Cerebellar cortex (tissue), 1 donor: ENCODE measurements at places on chromosomes 6 and 20.
A peak's percentile ranks its signal among the peaks of the same experiment; 100 is the strongest.

- no peak for DNase-seq
Observed at GRCh38 chr20:24775966-24776365, 173.1 kb upstream of the CST7 start.

DNA sequence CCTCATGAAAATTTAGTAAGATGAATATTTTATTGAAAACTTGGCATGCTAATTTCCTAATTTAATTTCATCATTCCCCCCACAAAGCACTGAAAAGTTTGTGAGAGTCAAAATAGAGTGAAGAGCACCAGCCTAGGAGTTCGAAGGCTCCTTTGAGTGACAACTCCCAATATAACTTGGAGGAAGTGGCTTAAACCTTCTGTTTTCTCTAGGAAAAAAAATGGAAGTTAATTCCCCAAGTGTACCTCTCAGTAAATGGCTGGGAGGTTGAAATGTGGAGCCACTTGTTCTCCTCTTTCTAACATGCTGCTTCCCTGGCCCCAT lies 107.3 kb downstream of the MAP3K7 start:
- no peak for DNase-seq

DNA sequence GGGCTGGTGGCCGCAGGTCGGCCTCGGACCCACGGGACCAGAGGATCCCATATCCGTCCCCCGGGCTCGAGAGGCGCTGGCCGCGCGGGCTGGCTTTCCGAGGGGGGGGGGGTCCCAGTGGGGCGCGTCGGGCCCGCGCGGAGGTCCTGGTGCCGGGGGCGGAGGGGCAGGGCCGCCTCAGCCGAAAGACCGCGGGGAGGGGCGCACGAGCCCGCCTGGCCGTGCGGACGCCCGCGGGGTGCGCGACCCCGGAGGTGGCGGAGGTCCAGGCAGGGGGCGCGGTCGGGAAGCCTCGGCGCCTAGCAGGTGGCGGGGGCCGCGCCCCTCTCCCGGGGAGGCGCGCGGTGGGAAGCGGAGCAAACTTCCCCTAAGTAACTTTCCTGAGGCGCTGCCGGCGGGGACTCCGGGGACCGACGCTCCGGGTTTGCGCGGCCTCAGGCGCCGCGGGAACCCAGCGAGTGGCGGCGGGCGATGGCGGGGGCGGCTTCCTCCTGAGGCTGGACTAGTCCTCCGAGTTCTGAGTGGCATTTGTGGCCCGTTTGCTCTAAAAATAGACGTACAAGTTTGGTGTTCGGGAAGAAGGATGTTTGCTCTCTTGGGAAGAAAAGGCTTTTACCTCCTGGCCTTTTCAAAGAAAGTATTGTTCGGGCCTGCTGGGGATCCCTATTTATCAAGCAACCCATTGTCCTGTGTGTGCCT lies 26.5 kb upstream of the BTBD3 start:
- no peak for DNase-seq

DNA sequence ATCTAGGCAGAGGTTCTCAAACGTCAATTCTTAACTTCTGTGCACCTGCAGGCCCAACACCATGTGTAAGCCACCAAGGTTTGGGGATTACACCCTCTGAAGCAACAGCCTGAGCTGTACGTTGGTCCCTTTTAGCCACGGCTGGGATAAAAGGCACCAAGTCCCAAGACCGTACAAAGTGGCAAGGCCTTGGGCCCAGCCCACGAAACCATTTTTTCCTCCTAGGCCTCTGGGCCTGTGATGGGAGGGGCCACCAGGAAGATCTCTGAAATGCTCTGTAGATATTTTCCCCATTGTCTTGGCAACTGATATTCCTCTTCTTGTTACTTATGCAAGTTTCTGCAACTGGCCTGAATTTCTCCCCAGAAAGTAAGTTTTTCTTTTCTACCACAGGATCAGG lies 4.5 kb upstream of the FAM184A start:
- DNase-seq = no peak

DNA sequence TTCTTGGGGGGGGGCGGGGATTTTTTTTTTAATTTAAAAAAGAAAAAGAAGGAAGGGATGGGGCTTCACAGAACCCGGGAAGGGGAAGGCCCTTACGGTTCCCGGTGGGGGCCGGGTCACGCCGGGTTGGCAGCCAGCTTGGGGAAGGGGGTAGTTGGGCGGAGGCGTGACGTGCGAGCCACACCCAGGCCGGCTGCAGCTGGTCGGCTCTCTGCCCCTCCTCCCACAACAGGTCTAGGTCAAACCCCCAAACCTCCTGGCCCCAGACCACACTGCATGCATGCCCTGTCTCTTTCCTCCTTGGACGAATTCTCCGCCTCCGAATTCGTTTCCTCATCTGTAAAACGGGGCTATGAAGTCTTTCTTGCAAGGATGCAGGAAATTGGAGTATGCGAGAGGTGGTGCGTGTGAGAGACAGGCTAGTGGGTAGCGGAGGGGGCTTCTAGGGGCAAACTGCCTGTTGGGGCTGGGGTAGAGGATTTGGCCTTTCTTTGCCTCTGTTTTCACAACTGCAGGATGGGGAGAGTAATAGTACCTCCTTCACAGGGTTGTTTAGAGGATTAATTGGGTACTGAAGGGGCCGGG lies 828 bp downstream of the HCK start:
- no peak for DNase-seq

- DNase-seq = no peak
Observed at GRCh38 chr6:72792692-72793091, 170.8 kb downstream of the KCNQ5 start.

GRCh38 chr20:38841570-38841969 lies 36.1 kb downstream of the PPP1R16B start:
- no peak for DNase-seq

DNA sequence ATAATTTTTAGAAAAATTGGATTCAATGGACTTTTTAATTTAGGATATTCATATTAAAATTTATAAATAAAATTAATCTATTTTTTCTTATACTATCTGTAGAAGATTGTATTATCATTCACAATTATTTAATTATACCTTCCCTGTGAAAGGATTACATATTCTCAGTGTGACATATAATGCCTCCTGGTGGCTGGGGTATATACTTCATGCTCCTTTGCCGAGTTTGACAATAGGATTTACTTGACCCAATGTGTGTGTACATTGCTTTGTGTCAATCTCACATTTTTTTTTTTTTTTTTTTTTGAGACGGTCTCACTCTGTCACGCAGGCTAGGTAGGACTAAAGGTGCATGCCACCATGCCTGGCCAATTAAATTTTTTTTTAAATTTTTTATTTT lies 230.0 kb upstream of the CHD6 start:
- DNase-seq = no peak

- no peak for DNase-seq
Observed at GRCh38 chr6:72825315-72825911, 203.5 kb downstream of the KCNQ5 start.

- no peak for DNase-seq
Observed at GRCh38 chr6:43825187-43826115, 55.4 kb downstream of the VEGFA start.

- DNase-seq = no peak
Observed at GRCh38 chr6:72175916-72176315, 289.6 kb downstream of the RIMS1 start.

- no peak for DNase-seq
Observed at GRCh38 chr6:62090442-62091229, 195.4 kb downstream of the KHDRBS2 start.

GRCh38 chr20:52800734-52801627 lies 171.2 kb upstream of the TSHZ2 start:
- DNase-seq = peak; percentile 38

GRCh38 chr20:54154439-54154838 lies 19.3 kb downstream of the CYP24A1 start:
- DNase-seq = no peak

GRCh38 chr20:63957004-63957689 lies 931 bp upstream of the UCKL1 start:
- peak; percentile 74 for DNase-seq

GRCh38 chr20:40945754-40946450 lies 82.7 kb upstream of the TOP1 start:
- peak; percentile 38 for DNase-seq

- DNase-seq = no peak
Observed at GRCh38 chr20:51383891-51384510, 158.5 kb downstream of the NFATC2 start.

DNA sequence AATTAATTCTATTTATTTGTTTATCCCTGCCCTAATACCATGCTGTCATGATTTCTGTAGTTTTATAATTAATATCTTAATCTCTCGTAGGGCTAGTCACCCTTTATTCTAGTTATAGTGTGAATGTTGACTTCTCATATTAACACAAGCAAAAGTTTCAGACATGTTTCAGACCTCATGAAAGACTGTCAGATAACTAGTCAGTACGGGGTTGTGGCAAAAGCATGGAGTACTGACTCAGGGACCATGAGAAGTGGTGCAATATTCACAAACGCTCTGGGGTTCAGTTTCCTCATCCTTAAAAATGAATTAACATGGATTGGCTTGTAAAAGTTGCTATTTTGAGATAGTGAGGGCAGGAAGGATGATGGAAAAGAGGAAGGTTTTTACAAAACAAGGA lies 148.9 kb downstream of the TMEM200A start:
- no peak for DNase-seq

GRCh38 chr20:51703400-51704287 lies 64.5 kb downstream of the ATP9A start:
- no peak for DNase-seq

DNA sequence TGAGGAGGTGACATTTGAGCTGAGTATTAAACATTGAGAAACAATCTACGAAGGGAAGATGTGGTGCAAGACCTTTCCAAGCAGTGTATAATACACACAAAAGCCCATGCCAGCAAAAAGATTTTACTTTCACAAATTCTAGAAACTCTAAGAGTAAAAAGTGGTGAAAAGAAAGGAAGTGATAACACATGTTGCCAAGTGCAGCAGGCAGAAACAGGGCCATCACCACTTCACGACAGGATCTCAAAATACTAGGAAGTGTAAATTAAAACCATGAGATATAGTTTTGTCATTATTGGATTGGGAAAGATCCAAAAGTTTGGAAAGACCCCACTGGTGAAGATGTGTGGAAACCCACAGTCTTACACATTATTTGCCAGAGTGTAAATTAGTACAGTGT lies 1.7 kb upstream of the ENTPD6 start:
- no peak for DNase-seq

DNA sequence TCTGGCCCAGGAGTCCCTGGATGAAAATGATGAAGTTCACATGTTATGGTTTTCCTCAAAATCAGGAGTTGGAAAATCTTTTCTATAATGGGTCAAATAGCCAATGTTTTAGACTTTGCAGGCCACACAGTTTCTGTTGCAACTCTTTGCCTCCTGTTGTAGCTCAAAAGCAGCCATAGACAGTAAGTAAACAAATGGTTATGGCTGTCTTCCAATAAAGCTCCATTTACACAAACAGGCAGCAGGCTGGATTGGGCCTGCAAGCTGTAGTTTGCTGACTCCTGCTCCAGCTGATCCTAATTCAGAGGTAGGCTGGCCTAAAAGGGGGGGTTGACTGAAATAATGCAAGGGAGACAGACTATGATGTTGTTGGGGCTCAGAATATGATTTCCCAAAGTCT lies 33.0 kb downstream of the METTL24 start:
- no peak for DNase-seq

DNA sequence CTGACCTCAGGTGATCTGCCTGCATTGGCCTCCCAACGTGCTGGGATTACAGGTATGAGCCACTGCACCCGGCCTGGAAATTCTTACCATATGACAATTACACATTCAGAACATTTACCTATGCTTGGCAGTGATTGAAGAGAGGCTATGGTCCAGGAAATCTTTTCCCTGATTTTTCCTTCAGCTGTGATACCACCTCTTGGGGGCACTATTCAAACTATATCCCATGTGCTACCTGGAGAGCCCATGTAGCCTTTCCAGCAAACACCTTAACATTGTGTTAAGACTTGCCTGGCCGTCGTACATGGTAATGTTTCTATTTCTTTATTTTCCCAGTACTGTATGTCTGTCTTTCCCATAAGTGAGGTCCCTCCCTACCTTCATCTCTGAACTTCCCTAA lies 61.7 kb upstream of the C20orf144 start:
- no peak for DNase-seq

- DNase-seq = no peak
Observed at GRCh38 chr20:61768571-61769285, 297.0 kb downstream of the TAF4 start.

GRCh38 chr20:13199279-13199678 lies 21.8 kb upstream of the ISM1 start:
- no peak for DNase-seq

DNA sequence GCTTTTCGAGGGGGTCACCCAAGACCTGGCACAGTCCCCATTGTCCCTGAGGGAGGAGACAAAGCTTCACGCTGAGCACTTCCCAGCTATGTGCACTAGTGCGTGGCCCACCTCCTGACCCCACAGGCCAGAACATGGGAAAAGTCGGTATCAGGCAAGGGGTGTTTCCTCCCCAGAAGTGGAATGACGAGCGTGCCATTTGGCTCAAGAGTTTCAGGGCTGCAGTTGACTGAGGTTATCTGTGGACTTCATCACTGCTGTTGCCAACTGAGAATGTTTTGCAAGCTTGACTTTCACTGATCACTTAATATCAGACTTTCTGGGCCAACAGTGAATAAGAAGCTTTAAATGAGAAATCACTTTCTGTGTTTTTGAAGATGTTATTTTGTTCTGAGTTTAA lies 137.0 kb upstream of the AFDN start:
- DNase-seq = no peak

DNA sequence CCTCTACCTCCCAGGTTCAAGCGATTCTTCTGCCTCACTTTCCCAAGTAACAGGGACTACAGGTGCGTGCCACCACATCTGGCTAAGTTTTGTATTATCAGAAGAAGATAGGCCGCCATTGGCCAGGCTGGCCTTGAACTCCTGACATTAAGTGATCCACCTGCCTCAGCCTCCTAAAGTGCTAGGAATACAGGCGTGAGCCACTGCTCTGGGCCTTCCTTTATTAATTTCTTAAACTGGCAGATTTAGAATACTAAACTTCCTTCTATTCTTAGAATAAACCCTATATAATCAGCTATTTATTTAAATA lies 86.6 kb downstream of the HFE start:
- DNase-seq = no peak

DNA sequence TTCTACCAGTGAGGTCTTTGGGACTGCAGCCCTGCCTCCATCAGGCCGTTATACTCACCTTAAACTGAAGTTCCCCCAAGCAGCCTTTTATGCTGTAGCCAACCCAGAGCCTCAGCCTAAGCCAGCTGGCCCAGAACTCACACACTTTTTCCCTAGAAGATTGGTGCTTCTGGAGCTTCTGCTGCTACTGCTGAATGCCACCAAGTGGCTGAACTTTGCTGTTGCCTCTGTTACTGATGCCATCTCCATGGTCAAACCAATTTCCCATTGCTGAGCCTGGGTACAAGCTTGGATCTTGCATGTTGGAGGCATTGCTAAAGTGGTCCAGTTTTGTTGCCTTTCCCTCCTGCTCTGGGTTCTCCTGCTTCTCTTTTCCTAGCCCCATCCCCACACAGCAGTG lies 15.0 kb upstream of the TBX18 start:
- DNase-seq = no peak
